ENCODE measurements at places on chromosomes 2 and 18.
A peak's percentile ranks its signal among the peaks of the same experiment; 100 is the strongest.

GRCh38 chr2:206937555-206937954, 1.8 kb upstream of the CPO start:
- DNase-seq = no peak

- DNase-seq = no peak
These were observed 35.5 kb downstream of the STAT1 start for GRCh38 chr2:190978389-190979053.

DNA sequence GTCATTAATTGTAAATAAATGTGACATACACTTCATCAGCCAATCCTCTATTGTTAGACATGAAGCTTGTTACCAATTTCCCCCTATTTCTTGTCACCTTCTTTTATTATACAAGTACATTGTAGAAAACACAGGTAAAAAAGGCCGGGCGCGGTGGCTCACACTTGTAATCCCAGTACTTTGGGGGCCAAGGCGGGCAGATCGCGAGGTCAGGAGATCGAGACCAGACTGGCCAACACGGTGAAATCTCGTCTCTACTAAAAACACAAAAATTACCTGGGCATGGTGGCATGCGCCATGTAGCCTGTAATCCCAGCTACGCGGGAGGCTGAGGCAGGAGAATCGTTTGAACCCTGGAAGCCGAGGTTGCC, 42.7 kb upstream of the UBE2F start:
- DNase-seq = no peak

DNA sequence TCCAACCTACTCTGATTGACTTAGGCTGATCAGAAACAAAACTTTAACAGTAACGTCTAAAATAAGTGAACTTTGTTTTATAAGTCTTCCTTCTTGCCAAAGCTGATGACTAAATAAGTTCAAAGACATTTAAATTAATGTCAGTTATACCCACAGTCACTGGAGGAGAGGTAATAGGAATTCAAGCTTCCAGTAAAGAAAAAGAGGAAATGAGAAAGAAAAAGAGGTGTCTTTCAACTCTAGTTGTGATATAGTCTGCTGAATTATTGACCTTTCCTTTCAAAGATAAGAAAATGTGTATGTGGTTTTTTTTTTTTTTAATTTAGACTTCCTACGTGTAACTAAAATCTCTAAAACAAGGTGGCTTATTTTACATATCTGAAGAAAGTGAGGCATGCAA, 191.5 kb downstream of the SLC8A1 start:
- DNase-seq = no peak

- peak; percentile 87 for DNase-seq
These were observed 64.7 kb upstream of the TLK1 start for GRCh38 chr2:171225302-171225980.

GRCh38 chr2:218811382-218811781, 20.2 kb downstream of the PRKAG3 start:
- DNase-seq = no peak

DNA sequence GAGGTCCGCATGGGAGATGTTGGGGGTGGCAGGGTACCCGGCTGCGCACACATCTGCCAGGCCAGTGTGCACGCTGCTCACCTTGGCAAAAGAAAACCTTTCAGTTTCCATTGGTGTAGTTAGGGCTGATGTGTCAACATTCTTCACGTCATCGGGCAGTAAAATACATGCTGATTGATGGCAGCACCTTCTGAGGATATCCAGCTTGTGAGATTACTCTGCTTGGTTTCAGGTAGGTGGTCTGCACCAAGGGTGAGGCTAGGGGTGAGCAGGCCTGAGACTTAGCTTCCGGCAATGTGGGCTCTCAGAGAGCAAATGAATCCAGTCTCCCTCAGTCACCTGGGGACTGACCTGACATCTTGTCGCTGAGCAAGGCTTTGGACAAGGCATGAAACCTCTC, 19.3 kb upstream of the ACKR3 start:
- no peak for DNase-seq

GRCh38 chr18:57791911-57792310, 11.2 kb downstream of the ATP8B1 start:
- DNase-seq = no peak

DNA sequence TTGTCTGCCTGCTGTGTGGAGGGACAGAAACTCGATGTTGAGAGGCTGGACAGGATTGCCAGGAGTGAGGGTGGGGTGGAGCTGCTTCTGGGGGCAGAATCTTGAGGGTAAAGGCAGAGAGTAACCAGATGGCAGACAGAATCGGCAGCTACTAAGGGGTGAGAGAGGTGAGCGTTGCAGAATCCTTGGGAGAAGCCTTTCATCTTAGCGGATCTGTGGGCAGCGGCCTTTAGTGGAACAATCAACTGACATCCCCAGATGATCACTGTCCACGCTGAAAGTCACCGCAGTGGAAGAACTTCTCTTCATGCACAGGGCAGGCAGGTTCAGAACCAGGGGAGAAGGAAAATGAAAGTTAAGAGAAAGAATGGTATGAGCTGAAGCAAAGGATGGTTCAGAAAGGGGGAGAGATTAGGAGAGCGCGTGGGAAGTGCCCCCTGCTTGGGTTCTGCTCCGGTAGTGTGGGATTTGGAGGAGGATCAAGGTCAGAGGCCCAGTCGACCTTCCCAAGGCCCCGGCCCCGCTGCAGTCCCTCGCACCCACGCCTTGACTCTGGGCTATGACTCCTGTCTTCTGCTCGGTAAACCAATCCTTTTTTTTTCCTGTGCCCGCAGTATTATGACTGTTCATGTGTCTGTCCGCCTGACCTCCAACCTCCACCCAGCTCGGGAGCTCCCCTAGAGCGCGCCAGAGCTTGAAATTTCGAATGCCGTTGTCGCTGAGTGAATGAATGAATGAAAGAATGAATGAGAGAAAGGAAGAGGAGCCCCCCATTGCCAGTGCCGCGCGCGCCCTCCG, 584 bp downstream of the BOLA3 start:
- DNase-seq = peak; percentile 14

DNA sequence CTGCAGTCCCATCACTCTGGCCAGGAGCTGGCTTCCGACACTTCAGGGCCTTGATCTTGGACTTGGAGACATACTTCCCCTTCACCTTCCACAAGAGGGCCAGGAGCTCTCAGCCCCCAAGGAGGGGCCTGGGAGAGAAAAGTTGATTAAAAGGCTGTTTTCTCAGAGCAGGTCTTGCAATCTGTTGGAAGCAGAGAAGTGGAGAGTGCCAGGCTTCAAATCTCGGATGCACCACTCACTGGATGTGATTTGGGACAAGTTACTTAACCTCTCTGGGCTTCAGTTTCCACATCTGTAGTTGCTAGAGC, 255.3 kb downstream of the CYP26B1 start:
- no peak for DNase-seq

- no peak for DNase-seq
These were observed 357.6 kb upstream of the ATP5MC3 start for GRCh38 chr2:175539122-175539521.

GRCh38 chr2:31525876-31526275, 54.9 kb downstream of the SRD5A2 start:
- DNase-seq = no peak

GRCh38 chr18:519019-519879, 18.7 kb upstream of the COLEC12 start:
- DNase-seq = no peak

Data from RCC 7860 (cell line).